ENCODE measurements at places on chromosomes 12 and 14.
A peak's percentile ranks its signal among the peaks of the same experiment; 100 is the strongest.

DNA sequence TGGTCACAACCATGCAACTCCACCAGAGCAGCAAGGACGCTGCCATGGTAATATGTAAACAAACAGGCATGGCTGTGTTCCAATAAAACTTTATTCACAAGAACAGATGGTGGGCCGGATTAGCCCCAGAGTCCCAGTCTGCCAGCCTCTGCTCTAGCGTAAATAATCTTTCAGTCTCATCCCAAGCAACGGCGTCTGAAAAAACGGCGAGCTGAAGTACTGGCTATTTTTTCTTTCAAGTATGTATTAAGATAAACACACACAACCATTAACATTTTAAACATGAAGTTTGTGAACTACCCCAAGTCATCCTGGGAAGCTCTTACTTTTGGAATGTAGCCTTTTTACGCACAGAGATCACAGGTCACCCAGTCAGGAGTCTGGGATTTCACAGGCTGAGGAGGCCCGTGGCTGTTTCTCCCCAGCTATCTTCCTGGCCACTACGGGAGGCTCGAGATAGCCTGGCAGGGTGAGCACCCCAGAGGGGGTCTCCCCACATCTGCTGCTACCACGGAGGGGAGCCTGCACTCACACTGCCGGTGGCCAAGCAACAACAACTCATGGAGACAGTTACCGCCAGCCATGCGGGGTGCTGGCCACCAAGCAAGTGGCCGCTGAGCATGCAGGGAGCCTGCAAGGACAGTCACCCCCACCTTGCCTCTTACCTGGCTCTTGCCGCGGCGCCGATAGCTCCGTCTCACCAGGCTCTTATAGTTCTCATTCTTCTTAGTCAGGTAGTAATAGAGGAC, 124.6 kb downstream of the RFLNA start:
- no peak for DNase-seq

DNA sequence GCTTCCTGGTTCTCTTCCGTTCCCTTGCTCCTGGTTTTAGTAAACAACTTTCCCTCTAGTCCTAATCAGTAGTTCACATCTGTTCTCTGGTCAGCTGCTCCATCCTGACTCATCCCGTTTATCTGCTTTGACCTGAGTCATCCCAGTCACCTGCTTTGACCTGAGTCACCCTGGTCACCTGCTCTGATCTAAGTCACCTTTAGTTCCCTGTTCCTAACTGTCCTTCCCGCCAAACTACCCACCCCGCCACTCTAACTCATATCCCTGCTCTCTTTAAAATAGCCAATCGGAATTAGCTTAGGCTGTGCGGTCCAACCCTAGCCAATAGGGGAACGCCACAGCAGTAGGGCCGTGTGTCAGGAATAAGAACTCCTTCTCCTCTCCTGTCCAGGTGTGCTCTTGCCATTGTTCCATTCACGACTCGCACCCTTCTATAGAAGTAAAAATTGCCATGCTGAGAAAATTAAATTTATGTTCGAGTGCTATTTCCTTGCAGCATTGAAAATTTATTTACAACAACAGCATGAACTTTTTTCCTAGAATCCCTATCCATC, 3.1 kb upstream of the ANKRD33 start:
- no peak for DNase-seq

- DNase-seq: peak; percentile 12
Measured at GRCh38 chr14:72894623-72895378, 900 bp upstream of the DPF3 start.

DNA sequence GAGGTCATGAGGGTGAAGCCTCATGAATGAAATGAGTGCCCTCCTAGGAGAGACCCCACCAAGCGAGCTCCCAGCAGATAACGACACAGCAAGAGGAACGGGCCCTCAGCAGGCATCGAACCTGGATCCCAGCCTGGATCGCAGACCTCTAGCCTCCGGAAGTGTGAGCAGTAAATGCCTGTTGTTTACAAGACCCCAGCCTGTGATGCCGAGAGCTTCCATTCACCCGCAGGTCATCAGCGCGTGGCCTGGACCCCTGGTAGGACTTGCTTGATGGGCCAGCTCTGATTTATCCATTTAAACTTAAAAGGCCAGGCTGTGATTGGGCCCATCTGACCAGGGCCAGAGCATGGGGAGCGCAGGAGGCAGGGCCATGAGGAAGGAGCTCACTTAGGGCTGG, 7.0 kb downstream of the TMEM179 start:
- peak; percentile 79 for DNase-seq

DNA sequence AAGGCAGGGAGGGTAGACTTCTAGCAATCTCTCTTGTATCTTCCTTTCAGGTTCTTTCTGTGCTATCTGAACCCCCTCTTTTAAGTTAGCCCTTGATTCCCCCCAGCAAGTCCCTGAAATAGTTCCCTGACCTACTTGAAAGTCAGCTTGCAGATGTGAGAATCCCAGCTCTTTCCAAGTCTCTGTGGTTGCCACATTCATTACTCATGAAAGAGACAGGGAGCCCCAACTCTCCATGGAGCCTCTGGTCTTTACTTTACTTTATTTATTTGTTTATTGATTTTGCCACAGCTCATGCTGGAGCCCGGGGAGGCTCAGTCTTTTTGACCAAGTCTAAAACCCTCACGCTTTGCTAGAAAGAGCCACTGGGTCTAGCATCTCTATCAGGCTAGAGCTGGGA, 193.6 kb upstream of the FAR2 start:
- DNase-seq: no peak

GRCh38 chr12:97714107-97714563, 251.5 kb downstream of the RMST start:
- DNase-seq: no peak

- peak; percentile 70 for DNase-seq
Measured at GRCh38 chr12:74171478-74171909, 366.1 kb upstream of the ATXN7L3B start.

DNA sequence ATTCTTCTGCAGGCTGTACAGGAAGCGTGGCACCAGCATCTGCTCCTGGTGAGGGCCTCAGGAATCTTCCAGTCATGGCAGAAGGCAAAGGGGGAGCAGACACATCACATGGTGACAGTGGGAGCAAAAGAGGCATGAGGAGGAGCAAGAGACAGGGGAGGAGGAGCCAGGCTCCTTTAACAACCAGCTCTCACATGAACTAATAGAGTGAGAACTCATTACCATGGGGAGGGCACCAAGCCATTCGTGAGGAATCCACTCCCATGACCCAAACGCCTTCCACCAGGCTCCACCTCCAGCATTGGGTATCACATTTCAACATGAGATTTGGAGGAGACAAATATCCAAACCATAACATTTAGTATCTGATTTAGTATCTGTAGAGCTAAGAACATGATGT, 14.7 kb upstream of the TRIM9 start:
- DNase-seq: no peak

DNA sequence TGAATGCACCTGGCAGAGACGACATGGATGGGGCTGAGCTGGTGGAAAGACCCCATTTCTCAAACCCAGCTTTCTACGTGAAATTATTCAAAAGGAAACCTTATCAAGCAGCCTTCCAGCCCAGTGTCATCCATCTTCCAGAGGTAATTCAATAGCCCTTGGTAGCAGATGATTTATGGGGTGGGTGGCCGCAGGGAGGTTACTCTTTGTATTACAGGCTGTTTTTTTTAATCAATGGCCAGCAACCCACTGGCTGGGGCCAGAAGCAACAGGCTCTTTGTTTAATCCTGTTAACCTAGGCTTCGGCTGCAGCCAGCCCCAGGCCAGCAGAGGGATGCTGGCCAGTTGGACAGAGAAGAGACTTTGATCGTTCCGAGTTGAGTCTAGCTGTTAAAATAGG, 139.8 kb upstream of the SRRM4 start:
- DNase-seq: no peak

GRCh38 chr12:75853626-75854025, 177.9 kb downstream of the PHLDA1 start:
- DNase-seq: no peak

- DNase-seq: no peak
Measured at GRCh38 chr12:109310247-109311125, 1.4 kb upstream of the FOXN4 start.

GRCh38 chr14:77063571-77064171, 34.4 kb upstream of the CIPC start:
- peak; percentile 83 for DNase-seq

DNA sequence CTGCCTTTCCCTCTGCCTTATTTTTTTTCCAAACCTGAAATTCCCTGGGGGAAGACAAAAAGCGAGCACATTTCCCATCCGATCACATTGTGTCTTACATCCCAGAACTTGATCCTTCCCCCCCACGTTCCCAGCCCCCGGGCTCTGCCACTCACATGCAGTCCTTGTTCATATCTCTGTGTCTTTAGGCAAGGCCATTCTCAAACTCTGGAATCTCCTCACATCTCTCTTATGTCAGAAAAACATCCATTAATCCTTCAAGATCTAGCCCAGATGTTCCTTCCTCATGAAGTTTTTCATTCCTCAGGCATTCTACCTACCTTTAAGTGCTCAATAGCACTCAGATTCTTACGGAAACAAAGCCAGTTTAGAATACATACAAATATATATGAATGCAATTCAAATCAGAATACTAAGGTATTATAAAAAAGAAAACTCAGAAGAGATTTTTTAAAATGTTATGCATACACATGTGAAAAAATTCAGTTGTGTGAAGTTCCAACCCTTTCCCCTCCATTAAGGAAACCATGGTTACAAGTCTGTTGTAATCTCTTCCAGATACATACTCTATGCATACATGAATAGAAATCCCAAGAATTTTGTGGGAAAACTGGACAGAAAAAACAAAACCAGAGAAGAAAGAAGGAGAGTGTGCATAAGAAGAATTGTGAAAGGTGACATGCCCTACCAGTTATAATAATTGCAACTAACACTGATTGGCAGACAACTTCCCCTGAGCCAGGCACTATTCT, 120.3 kb downstream of the SLC38A1 start:
- no peak for DNase-seq

GRCh38 chr12:80187660-80188090, 88.3 kb downstream of the OTOGL start:
- no peak for DNase-seq

- no peak for DNase-seq
Measured at GRCh38 chr12:32016680-32017482, 57.7 kb downstream of the RESF1 start.

DNA sequence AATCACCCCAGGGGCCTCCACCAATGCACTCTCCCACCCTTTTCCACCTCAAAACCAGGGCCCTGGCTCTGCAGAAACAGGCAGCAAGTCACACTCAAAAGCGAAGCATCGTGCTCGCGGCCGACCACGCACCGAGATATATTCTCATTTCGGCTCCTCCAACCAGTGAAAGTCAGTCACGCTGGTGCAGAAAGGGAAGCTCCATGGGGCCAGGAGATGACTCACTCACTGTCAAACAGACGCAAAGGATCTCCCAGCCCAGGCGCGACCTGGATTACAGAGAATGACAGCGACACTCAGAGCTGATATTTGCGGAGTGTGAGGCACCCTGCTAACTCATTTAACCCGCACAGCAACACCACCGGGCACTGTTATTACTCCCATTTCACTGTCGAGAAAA, 173.6 kb downstream of the CALM1 start:
- DNase-seq: no peak

GRCh38 chr12:79690638-79691510, at the start of gene PAWR:
Gene PAWR (minus strand): TSS chr12:79690964. CDS start chr12:79690244, 720 bp downstream.
- peak; percentile 10 for DNase-seq

GRCh38 chr12:110656071-110656655, 32.8 kb downstream of the HVCN1 start:
- no peak for DNase-seq

DNA sequence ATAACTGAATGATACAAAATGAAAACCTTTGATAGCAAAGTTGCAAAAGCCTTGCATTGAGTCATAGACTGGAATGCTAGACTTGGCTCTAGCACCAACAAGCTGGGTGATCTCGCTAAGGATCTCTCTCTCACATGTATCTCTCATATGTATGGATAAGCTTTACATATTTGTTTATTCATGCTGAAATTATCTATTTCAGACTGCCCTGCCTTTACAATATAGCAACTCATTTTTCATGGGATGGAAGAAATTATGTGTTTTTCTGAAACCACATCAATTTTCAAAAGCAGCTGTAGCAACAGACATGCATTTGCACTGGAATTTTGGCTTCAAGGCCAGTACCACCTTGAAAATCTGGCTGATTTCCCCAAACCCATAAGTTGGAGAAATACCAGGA, 11.4 kb downstream of the RERG start:
- DNase-seq: no peak

DNA sequence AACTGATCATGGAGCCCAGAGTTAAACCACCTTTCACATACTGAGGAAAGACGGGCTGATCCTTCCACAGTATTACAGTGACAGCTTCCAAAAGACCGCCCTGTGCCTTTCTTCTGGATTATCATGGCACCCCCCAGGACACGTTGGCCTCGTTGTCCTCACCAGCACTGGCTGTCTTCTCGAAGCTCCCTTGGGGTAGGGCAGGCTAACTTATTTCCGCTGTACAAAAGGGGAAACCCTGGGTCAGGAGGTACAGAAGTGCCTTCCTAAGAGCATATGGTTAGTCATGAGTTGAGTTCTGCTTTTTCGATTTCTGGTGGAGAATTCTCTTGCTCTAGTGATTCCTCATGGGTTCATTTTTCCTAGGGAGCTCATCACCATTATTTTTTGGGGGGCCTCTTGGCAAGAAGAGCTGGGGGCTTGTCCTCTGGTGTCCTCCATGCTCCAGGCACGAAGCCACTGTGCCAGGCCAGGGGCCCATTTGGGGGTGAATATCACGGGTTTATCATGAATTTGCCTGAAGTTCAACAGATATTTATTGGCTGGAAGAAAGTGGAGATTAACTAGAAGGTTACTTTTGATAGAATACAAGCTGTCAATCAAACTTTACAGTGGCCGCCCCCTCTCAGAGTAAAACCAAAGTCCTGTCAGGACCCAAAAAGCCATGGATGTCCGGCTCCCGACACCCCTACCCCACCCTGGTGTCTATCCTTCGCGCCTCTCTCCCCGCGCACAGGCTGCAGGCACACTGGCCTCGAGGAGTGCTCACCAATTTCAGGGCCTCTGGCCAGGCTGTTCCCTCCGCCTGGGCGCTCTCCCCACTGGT, 8.8 kb upstream of the TRAF3 start:
- no peak for DNase-seq

DNA sequence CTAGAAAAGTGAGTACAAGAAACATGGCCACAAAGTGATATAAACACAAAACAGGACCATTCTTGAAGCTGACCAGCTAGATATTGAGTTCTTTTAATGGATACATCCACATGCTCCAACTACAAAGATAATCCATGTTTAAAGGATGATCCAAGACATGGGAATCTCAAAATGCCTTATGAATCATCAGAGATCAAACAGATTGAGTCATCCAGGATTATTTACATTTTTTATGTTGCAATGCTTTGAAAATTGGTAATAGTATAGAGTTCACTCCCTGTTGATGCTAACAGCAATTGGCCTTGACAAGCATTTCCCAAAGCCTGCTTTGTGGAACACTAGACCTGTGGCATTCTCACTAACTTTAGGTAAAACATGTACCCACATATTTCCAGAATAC, 293.0 kb upstream of the TBX3 start:
- no peak for DNase-seq

DNA sequence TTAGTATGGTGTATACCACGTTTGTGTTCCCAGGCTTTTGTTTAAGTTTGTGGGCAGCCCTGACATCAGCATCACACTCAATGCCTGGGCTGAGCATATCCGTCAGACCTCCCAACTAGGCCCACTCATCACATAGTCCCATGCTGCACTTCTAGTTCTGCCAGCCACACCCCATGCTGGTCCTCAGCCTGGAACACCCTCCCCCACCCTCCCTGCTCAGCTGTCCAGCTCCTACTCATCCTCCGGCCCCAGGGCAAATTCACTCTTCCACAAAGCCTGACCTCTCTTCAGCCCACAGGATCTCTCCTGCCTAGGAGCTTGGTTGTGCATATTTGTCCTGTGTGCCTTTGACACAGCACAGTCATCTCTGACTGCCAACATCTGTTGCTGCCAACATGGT, 3.9 kb upstream of the ENDOU start:
- DNase-seq: no peak

- no peak for DNase-seq
Measured at GRCh38 chr14:34053666-34054065, 102.8 kb upstream of the EGLN3 start.

All from posterior cingulate gyrus (tissue), 11 donors.